Neural crest cell (in vitro differentiated cells): ENCODE measurements at places on chromosomes 6 and 20.
A peak's percentile ranks its signal among the peaks of the same experiment; 100 is the strongest.

GRCh38 chr6:101640131-101640530 is 246.6 kb downstream of the GRIK2 start:
- DNase-seq: no peak

GRCh38 chr6:136989571-136990241 is 55.1 kb downstream of the IL20RA start:
- peak; percentile 16 for DNase-seq

DNA sequence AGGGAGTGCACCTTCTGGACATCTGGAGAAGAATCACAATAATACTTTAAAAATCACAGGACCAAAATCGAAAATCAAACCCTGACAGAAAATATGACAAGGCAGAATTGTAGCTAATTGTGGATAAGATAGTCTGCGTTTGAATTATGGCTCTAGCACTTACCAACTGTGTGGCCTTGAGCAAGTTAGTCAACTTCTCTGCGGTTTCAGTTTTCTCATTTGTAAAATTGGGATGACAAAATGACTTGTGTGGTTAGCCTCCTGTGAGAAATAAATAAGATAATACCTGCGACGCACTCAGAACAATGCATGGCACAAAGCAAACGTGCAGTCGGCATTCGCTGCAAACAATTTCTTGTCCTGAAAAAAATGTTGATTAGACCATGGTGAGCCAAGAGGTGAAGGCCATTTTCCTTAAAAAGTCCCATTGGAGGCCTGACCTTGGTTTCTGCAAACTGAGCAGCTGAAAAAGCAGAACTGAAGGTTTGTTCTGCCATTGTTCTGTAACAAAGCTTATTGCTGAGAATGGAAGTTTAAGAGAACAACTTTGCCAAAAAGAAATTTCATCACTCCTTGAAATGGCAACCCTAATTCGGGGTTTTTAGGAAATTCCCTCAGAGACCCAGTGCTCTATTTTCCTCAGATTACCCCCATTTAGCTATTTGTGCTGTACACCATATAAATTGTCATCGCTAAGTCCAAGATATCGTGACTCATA is 266.3 kb downstream of the ERMARD start:
- no peak for DNase-seq

- DNase-seq: no peak
These were observed 78.3 kb downstream of the PERP start for GRCh38 chr6:138028893-138029292.

DNA sequence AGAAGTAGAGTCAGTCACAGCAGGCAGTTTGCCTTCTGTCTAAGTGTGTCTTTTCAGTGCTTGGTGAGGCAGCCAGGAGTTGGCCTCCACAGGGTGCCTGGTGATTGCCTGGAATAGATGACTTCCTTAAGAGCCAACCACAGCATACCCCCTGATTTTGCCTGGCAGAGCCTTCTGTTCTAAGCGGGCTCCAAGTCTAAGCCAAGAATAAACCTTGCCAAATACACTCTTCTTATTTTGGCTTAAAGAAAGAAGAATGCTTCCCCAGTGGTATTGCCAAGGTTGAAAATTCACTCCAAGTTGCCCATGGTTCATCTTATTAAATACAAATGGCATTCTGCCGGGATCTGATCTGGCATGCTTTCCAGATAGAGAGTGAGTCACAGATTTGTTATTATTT is 1424.8 kb upstream of the EYS start:
- no peak for DNase-seq

- DNase-seq: no peak
These were observed 203.6 kb downstream of the GJA1 start for GRCh38 chr6:121639021-121639420.
